ENCODE measurements at places on chromosomes 2 and 18.

DNA sequence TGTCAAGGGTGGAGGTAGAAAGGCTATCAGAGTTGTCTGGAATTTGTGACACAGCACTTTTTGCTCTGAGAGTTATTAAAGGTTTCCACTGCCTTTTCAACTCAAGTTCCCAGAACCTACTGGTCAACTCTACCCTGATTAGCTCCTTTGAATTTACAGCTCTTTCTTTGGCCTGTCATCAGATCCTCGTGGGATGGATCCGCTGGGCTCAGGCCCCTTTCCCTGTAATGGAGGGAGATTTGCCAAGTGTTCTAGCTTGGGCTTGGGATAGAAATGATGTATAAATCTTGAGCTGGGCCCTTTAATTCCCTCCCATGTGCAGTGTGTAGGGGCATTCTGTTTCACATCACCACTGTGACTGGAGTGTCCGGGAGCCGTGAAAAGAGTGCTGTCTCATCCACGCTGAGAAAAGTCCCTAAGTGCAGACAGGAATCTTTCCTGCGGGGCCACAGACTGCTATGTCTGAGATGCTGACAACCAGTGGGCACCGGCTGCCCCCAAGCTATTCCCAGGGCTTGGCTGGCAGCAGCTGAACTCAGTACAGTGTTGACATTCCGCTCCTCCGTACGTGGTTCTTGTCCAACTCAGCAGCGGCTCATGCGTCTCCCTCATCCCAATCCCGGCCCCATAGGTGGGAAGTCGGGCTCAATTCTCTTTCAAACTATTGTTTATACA, 46.9 kb upstream of the ARHGAP28 start:
- DNase-seq = no peak

- no peak for DNase-seq
Measured at GRCh38 chr2:128090575-128090944, 440 bp upstream of the UGGT1 start.

DNA sequence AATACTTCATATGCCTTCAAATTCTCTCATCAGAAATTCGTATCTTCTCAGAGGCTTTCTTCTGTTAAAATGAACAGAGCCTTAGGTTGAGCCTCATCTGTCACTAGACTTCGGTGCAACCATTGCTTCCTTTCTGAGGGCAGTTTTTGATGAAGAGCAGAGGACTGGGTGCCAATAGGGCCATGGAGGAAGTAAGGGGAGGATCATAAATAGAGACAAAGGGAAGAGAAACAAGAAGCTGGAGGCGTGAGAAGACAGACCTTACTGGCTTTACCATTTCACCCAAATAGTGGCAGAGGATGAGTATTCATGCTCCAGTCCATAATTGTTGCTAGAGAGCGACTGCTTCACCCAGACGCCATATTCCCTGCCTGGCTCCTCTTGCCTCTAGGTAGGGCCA, 215.6 kb upstream of the PKDCC start:
- no peak for DNase-seq

DNA sequence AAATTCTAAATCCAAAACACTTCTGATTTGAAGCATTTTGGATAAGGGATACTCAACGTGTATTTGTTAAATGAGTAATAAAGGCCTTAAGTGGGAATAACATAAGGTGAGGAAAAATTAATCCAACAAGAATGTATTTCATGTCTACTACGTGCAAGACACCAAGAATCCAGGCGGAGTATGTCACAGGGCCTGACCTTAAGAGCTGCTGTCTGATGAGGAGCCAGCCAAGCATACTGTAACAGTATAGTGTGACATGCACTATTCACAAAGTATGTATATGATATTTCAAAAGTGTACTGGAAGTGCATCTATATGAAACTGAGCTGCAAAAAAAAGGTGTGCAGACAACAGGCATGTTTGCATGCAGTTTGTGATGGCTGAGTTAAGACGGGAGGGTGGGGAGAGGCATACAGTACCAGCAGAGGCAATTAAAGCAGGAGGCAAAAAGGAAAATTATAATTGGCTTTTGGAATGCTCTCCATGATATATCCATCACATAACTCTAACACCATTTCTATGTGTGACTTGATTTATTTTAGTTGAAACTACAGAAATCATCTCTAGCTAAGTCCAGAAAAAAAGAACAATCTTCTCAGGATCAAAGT, 18.2 kb downstream of the IWS1 start:
- DNase-seq = no peak

- DNase-seq = no peak
Measured at GRCh38 chr2:170371231-170371998, 193.5 kb downstream of the MYO3B start.

DNA sequence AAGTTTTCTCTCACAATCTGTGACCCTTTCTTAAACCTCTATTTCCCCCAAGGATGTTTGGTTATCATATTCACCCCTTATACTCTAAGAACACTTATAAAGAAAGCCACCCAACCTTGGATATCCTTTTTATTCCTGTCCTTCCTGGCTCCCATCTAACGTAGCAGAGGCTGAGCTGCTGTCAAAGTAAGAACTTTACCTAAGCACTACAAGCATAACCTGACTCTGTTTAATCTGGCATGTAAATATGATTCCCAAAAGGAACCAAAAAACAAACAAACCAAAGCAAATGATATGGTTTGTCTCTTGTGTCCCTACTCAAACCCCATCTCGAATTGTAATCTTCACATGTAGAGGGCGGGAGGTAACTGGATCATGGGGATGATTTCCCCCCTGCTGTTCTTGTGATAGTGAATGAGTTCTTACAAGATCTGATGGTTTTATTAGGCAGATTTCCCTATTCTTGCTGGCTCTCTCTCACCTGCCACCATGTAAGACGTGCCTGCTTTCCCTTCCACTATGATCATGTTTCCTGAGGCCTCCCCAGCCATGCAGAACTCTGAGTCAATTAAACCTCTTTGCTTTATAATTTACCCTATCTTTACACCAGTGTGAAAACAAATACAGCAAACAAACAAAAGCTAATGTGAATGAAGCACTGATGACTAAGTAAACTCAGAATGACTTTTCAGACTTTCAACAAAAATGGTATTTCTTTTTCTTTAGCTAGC, 72.7 kb upstream of the SPOPL start:
- DNase-seq = no peak

- no peak for DNase-seq
Measured at GRCh38 chr2:240324312-240325015, 111.0 kb upstream of the GPC1 start.

DNA sequence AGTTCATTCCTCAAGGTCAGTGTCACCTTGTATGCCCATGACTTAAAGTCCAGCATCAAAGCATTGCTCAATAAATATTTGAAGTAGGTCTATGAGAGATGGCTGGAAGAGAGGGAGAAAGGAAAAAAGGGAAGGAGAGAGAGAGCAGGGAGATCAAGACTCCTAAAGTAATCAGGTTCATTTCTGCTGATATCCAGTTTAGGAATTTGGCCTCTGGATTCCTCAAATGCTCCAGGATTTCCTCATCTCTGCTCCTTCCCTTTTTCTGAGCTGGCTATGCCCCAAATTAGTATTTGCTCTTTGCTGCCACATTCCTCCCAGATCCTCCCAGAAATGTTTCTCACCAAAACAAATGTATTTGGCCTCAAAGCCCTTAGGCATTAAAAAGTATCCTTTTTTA, 739.4 kb upstream of the CHAC2 start:
- DNase-seq = no peak

GRCh38 chr2:190653931-190654330, 5.0 kb downstream of the NAB1 start:
- no peak for DNase-seq

GRCh38 chr2:70565039-70565731, 11.6 kb upstream of the TGFA start:
- no peak for DNase-seq

DNA sequence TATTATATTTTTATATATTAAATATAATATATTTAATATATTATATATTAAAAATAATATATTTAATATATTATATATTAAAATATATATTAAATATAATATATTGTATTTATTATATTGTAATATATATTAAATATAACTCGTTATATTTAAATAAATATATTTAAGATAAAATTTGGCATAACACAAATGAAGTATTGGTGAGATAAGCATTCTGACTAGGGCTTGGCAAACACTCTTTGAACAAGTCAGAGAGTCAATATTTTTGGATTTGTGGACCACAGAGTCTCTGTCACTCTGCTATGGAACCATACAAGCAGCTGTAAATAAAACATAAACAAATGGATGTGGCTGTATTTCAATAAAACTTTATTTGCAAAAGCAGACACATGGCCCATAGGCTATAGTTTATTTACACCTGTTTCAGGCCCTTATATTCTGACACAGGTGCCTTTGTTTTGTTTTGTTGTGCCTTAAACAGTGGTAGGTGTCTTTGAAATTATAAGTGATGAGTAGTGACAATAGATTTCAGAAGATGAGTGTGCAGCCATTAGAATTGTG, 190.1 kb downstream of the EPHA4 start:
- DNase-seq = no peak

- no peak for DNase-seq
Measured at GRCh38 chr2:201223089-201224073, 37.0 kb upstream of the CASP8 start.

GRCh38 chr2:101887328-101887727, 104.4 kb upstream of the IL1R2 start:
- DNase-seq = peak; percentile 27

GRCh38 chr18:2654928-2655177, 673 bp upstream of the SMCHD1 start:
- DNase-seq = no peak

GRCh38 chr18:50523165-50523564, 36.7 kb upstream of the MAPK4 start:
- DNase-seq = no peak

- no peak for DNase-seq
Measured at GRCh38 chr2:143611336-143611735, 482.1 kb downstream of the ARHGAP15 start.

- peak; percentile 49 for DNase-seq
Measured at GRCh38 chr2:201231781-201232466, 28.4 kb upstream of the CASP8 start.

DNA sequence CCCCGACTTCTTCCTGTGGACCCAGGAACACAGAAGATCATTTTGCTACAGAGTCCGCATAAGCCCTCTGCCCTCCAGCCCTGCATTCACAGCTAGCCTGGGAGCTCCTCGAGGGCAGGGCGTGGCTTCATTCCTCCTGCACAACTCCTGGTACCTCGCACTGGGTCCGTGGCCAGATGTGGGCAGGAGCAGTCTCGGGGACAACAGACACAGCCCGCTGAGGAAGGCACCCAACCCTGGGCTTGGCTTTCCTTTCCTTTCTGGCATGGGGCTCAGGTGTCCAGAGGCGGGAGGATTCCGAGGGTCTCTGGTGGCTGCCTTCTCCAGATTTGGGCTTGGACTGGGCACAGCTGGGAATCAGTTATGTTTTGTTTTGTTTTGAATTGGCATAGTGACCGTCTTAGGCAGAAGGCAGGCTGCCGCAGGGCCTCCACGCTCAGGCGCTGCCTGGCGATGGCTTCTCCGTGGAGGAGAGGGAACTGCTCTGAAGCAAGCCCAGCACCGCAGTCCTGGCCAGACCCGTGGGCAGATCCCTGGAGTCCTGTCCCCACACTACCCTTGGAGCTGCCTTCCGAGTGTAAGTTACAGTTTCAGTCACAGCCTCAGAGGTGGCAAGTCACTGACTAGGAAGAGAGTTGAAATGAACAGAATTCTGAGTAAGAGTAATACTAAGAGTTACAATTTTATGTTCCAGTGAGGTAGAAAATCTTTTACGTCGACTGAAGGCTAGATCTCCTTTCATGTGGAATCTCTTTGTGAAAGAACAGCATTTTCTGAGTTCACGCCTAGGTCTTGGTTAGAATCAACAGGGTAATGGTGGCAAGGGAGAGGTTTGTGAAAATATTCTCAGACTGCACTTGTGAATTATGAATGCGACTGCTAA, 47.9 kb downstream of the LDLRAD4 start:
- no peak for DNase-seq

GRCh38 chr18:63559567-63560491, 17.7 kb downstream of the SERPINB12 start:
- no peak for DNase-seq

DNA sequence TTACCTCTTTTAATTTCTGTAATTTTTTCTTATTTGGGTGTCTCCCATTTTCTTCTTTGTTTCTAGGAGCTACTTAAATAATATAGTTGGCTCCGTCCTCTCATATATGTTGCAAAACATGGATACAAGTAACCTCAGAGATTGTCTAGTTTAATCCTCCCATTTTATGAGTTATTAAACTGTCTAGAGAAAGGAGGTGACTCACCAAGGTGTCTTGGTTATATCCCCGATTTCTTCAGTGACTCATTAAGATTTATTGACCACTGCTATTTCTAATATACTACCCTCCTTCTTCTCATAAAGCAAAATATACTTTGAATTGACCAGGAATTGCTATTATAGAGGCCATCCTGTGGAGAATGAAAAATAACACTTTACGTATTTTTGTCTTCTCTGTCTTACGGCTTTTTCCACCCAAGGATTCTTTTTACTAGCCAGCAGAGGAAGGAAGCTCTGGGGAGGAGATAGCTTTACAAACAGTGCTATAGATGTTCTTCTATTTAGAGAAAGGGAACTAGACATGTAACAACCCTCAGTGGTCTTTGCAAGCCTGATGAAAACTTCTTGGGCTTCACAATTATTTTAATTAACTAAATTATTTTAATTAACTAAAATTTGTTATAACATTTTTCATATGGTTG, 300.4 kb upstream of the TNP1 start:
- peak; percentile 15 for DNase-seq

GRCh38 chr2:113206251-113206650, 32.5 kb downstream of the PSD4 start:
- no peak for DNase-seq

DNA sequence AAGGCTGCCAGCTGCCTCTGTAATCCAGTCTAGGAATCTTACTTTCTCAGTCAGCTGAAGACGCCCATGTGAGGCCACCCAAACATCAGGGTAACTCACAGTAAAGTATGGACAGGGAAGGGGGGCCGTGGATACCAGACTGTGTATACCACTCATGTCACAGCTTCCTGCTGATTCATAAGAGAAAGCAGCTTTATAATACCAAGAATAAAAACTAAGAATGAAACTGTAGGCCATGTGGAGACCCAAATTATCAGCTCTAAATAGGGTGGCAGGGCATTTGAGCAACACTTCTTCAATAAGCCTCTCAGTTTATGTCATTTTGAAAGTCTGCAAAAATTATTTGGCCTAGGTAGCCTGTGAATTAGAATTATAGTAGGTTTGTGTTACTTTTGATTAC, 115.0 kb upstream of the CDCA7 start:
- no peak for DNase-seq

DNA sequence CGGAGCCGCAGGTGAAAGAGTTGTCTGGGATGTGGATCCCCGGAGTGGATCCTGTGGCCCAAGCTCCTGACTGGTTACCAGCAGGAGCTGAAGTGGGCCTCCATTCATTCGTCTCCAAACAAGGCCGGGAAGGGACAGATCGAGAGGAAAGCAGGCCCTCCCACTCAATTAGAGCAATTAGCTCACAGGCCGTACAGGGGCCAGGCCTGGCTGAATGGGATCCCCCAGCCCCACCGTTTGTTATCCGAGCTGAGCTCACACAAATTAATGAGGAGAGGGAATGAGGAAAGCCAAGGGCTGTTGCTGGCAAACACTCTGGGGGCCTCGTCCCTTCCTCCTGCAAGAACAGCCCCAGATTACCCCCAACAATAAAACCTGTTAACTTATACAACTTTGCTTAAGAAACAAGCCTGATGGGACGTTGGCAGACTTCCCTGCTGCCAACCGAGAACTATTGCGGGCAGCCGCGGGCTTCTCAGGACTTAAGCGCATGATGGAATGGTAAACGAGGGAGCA, 338.0 kb downstream of the BCL11A start:
- no peak for DNase-seq
